T-helper 2 cell treated with Interferon-gamma antibody and Interleukin-4, amounts not matched to agents 5 μg/mL and 100 μg/mL, for 36 hours (primary cell): ENCODE measurements at places on chromosomes 2 and 18.

DNA sequence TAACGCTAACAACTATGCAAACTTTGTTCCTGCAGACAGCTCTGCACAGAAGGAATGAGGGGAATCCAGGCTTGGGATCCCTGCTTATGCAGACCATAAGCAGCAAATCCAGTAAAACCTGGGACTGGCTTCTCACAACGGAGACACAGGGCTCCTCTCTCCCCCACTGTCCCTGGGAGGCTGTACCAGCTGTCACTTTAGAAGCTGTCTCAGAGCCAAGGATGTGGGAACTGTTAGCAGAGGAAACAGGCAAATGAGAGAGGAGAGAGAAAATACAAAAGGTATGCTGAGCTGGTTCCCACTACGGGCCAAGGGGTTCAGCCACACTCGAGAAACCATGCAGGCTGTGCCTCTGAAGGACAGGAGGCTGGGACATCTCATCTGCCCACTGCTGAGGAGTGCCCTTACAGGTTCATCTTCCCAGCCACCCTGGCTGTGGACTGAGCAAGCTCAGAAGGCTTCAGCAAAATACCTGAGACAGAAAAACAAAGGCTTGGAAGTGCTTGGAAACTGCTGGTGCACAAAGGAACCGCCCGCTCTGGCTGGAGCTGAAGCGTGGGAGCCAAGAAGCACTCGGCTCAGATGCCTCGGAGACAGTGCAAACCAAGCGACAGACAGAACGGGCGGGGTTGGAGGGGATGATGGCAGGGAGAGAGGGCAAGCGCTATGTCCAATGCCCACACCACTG is 72.5 kb downstream of the FAM210A start:
- no peak for DNase-seq

DNA sequence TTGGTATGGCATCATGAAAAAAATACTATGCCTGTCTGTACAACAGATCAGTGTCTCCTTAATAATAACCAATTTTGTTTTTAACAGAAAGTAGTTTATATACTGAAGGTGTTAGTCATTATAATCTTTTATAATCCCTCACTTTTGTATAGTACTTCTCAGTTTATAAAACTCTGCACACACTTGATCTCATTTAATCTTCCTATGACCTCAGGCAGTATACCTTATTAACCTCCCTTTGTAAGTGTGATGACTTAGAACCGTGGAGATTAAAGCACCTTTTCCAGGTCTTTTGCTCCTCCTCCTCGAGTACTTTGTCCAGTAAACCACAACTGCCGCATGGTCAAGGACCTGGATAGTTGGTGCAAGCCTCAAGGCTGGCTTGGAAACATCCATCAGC is 945.5 kb downstream of the EPHA4 start:
- no peak for DNase-seq

- no peak for DNase-seq
Measured at GRCh38 chr2:39174022-39174421, 53.2 kb upstream of the SOS1 start.

GRCh38 chr2:176079831-176080539 is 3.8 kb downstream of the EVX2 start:
- no peak for DNase-seq

GRCh38 chr2:132676999-132677398 is 7.0 kb upstream of the LYPD1 start:
- DNase-seq = no peak

GRCh38 chr2:206915121-206915520 is 24.2 kb upstream of the CPO start:
- DNase-seq = peak; percentile 15

DNA sequence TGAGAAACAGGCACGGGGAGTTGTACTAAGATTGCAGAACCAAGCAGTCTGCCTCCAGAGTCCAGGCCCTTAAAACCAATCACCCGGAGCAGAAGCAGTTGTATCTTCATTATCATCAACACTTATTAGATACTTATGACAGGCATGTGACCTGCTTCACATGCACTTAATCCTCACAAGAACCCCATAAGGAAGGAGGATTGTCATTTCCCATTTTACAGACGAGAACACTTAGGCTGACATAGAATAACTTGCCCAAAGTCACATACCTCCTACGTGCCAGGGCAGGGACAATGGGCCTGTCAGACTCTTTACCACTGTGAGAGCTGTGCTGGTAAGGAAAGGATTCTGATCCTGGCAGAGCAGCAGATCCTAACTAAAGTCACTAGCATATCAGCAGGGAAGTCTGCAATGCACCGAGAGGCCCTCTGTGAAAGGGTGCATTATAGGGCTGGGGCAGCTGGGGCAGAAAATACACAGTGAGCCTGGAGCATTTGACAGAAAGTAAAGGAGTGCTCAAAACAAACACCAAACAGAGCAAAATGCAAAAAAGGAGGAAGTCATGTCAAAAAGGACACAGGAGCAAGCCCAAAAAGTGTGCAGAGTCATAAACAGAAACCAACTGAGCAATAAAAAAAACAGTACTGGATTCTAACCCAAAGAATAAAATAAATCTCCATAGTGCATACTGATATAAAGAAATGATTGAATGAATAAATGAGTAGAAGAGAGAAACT is 55.9 kb upstream of the SP3 start:
- no peak for DNase-seq

DNA sequence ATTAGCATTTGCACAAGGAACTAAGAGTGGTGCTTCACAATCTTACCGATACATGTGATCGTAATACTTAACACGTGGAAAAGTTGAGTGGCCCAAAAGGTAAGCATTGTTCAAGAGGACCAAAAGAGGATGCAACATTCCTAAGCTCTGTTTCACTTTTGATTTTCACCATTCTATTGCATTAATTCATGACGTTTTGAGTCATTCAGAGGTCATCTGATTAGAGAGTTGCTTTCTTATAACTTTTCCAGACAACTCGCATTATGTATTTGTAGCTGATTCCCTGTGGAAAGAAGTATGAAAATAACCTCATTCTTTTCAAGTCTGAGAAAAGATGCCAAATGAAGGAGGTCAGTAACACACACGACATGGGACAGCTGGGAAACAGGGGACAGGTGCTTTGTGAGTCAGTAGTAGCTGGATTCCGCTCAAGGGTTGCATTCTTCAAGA is 344.4 kb downstream of the RND3 start:
- no peak for DNase-seq

GRCh38 chr2:6866982-6867381 is 1.3 kb upstream of the CMPK2 start:
- DNase-seq = no peak

- DNase-seq = no peak
Measured at GRCh38 chr2:55365303-55365702, 54.4 kb downstream of the CCDC88A start.

GRCh38 chr2:37602040-37602439 is 69.4 kb downstream of the CDC42EP3 start:
- no peak for DNase-seq

DNA sequence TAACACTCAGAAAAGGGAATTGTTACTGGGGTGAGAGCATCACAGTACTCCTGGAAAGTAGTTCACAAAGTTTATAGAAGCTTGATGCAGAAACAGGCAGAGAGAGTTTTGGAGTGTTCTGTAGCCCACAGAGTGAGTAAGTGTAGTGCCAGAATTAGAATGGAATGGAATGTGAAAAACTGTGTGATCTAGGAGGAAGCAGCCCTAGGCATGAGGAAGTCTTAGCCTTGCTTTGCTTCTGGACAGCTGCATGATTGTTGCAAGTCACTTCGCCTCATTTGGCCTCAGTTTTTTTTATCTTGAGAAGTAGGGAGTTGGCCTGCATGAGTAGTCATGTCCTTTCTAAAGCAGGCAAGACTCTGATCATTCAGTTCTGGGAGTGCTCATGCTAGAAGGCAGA is 10.9 kb downstream of the SERPINB12 start:
- DNase-seq = no peak

GRCh38 chr2:161391737-161392506 is 24.2 kb upstream of the TBR1 start:
- no peak for DNase-seq

DNA sequence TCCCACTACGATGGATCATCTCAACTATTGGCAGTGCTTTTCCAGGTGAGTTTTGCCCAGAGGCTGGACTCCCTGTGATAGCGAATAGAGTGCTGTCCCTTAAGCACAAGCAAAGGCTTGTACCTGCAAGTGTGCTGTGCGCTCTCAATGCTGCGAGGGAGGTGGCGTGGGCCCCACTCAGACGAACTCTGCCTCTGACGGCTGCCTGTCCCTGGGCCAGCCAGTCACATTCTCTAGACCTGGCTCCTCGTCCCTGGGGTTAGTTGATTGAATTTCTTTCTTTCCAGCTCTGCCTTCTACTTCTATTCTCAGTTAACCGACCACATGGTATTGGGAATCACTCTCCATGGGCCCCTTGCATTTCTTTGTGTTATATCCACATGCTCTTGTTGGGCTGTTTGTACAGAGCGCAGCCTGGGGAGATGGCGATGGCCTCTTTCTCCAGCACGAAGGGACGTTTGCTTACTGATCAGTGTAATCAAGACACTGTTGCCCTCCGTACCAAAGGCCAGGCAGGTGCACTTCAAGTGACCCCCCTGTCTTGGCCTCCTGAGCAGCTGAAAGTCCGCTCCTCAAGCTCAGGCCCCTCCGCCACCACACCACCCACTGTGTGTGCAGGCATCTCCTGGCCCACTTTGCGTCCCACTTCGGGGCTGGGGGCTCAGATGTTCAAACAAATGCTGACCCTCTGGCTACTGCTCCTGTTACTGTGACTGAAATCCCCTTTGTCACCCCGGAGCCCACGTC is 151.3 kb downstream of the ZNF236 start:
- DNase-seq = no peak

GRCh38 chr2:162382278-162382677 is 38.3 kb downstream of the GCA start:
- DNase-seq = no peak

DNA sequence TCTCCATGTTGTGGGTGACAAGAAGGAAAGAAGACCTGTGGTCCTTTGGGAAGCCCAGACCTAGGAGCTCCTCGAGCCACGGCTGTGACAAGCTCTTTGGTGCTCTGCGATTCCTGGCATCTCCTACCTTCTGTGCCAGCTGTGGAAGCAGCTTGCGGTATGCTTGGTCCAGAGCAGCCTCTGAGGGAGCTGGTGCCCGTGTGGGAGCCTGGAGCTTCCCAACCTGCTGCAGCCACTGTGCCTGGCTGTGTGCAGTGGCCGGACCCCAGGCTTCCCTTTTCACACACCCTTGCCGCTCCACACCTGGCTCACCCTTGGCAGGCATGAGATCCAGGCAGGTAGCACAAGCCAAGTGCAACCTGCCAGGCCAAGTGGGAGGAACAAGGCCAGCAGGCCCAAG is 1328.6 kb upstream of the SLC39A10 start:
- DNase-seq = no peak

- peak; percentile 74 for DNase-seq
Measured at GRCh38 chr2:203578759-203579643, 43.9 kb upstream of the RAPH1 start.

DNA sequence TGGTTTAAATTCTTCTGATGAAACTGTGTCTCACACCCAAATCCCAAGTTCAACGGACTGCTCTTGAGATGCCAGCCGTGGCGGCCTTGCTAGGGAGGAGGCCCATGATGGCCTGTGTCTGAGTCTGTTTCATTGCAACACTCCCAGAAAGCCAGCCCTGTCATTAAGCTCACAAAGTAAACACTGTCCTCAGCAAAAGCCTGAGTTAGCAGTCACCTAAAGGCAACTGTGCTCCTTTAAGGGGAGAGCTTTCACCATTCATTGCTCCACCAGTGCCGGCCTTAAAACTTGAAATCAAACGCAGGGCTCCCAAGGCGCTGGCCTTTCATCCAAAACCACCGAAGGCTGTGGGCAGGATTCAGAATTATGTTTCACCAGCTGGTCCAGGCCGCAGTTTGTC is 42.5 kb upstream of the PPP1CB start:
- DNase-seq = no peak

DNA sequence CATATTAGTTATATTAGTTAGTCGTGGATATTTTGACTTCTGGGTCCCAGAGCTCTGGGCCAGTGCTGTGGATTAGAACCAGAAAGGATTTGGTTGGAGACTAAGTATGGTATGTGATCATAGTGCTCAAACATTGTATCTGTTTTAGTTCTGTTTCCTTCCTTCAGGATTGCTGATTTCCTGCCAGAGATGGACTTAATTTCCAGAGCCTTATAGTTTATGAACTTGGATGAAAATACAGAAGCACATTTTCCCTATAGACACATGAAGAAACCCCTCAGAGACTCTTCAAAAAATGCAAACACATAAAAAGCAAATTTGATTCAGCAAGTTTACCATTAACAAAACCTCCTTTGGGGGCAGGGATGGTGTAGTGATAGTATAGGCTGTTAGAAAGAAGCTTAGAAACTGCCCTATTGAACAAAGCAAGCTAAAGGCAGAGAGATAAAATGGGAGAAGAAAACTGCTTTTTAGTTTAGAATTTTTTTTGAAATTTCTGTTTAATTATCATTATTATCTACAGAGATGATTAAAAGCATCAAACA is 88.7 kb upstream of the EFEMP1 start:
- no peak for DNase-seq

DNA sequence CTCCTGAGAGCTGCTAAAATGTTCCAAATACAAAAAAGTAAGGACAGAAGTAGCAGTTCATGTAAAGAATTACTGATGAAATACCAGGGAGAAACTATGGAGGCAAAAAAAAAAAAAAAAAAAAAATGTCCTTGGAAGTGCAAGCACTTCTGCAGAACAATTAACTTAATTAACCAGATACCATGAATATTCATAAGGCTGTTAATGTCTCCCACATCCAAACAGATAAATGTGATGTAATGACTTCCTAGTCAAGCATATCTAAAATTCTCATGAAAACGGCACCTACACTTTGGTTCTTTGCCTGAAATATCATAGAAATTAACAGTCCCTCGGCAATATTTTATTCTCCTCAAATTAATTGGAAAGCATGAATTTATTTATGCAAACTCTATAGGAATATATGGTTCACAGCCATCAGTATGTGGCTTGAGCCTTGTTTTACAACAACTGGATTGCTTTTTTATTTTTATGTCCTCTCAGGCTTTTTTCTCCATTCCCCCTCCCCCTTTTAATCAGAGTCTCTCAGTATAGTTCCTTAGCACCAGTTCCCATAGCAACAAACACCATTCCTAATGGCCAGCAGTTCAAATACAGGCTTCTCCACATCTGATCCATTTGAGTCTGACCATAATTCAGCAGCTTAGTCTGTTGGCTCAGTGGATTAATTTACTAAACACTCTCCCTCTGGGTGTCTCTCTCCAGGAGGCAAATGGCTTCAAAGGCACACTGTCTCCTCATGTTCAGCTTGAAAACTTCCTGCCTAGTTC is 97.1 kb downstream of the ITGA4 start:
- DNase-seq = no peak

- DNase-seq = no peak
Measured at GRCh38 chr2:38439863-38440262, 62.8 kb upstream of the ATL2 start.

DNA sequence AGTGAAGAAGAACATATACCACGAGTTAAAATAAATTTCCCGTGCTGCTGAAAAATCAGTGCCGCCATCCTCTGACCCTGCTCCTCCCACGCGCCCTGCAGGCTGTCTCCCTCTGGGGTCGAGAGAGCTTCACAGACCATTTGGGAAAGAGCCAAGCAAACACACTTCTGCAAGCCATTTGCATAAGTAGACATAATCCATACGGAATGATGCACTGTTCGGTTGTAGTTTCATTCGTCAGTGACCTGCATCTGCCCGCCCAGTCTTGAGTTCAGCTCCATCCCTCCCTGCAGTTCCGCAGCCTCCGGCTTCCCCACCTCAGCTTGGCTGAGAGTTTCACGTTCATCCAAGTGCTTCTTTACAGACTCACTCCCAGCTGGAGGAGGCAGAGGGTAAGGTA is 69.6 kb downstream of the TRAPPC12 start:
- DNase-seq = no peak

- DNase-seq = no peak
Measured at GRCh38 chr2:232052591-232052990, 91.1 kb downstream of the DIS3L2 start.
